COR-L47 (cell line): ENCODE measurements at places on chromosomes 4 and X.

DNA sequence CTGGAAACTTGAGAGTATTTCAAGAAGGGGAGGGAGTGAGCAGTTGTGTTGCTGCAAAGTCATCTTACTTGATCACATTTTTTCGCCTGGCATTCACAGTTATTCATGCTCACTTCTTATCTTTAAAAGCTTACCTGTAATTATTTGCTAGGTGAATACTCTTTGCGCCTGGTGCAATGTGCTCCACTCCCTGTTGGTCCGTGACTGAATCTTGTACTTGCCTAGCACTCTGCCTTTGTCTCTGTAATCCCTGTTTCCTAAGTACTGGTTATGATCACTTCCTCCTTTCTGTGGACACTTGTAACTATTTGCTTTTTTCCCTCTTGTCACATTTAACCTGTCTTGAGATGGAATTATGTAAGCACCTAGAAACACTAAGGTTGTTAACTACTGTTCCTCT is 5.8 kb downstream of the BMP2K start:
- DNase-seq = no peak

GRCh38 chr4:89674876-89675459 is 162.0 kb downstream of the SNCA start:
- DNase-seq = no peak

DNA sequence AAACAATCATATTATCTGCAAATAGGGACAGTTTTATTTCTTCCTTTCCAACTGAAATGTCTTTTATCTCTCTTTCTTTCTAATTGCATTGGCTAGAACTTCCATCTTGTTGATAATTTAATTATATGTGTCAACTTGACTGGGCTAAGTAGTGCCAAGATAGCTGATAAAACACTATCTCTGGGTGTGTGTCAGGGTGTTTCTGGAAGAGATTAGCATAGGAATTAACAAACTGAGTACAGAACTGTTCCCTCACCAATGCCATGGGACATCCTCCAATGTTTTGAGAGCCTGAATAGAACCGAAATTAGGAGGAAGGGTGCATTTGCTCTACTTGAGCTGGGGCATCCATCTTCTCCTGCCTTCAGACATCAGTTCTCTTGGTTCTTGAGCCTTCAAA is 1027.2 kb downstream of the FAT4 start:
- DNase-seq = no peak

GRCh38 chrX:10015355-10015722 is 48.2 kb downstream of the CLDN34 start:
- no peak for DNase-seq

- DNase-seq = peak; percentile 60
Observed at GRCh38 chr4:74133786-74134499, 24.0 kb upstream of the MTHFD2L start.

- no peak for DNase-seq
Observed at GRCh38 chrX:113059714-113060113, 219.1 kb upstream of the AMOT start.

DNA sequence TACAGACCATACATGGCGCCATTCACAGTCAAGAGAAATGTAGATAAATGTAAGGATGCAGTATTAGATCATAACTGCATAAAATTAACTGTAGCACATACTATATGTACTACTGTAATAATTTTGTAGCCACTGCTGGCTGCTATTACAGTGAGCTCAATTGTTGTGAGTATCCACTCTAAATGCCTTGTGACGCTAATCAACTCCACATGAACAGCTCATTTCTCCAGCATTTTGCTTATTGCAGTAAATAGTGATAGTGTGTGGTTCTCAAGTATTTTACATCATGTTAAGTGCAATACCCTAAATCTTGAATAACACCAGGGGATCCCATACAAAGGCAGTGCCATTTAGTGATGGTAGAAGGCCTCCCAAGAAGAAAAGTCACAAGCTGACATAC is 21.2 kb downstream of the FGFBP1 start:
- no peak for DNase-seq

DNA sequence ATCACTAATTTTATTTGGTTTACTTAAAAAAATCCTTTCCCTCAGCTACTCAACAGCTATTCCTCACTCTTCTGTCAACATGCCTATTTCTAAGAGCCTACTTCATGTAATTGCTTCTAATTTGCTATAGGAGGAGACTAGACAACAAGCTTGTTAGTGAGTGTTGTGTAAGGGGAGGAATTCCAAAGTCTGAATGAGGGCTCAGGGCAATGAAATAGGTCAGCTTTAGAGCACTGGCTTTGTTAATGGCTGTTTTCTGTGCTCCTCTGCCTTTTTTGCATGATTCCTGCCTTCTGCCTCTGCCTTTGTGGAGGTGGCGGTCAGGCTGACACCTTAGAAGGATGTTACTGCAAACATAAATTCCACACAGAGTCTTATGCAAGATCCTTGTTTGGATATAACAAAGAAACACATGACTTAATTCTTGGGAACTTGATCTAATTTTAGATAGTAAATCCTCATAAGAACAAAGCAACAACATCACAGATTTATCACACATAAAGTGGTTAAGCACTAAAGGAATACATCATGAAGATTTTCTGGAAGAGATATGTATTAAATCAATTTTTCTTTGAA is 15.0 kb upstream of the PAGE1 start:
- DNase-seq = no peak

DNA sequence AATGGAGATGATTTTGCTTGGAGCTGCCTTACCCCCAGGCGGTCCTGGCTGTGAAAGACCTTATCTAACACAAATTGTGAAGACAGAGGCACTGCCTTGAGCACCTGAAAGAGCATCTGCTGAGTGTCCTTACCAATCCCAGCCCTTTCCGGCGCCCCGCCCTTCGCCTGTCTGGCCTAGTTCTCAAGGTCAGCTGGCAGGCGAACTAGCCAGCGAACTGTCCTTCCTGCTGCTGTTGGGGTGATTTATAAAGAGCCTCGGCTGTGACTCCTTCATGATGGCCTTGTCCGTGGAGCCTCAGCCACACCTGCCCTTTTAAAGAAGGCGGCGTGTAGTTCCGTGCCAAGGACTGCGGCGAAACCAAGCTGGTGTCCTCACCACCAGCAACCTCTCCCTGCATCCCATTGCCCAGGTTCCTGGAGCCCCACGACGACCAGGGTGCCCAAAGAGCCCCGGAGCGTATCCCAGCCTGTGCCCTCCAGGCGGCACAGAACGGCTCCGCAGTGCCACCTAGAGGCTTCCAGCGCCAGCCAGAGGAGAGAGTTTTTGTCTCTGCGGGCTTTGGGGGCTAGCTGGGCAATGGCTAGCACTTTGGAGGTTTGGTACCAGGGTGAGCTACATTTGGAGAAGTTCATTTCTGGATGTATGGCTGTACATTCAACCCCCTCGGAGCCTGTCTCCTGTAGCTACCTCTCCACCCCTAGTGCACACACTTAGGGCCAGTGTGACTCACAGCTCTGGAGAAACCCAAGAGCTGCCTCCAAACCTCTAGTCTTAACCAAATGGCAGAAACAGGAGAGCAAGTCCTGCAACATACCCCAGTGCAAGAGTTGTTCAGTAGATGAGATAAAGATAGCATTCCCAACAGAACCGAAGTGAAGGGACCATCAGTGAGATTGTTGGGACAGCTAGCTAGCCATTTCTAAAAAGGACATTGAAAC is 36.8 kb upstream of the VMA21 start:
- no peak for DNase-seq

GRCh38 chr4:44988011-44988410 is 261.7 kb upstream of the GNPDA2 start:
- no peak for DNase-seq

DNA sequence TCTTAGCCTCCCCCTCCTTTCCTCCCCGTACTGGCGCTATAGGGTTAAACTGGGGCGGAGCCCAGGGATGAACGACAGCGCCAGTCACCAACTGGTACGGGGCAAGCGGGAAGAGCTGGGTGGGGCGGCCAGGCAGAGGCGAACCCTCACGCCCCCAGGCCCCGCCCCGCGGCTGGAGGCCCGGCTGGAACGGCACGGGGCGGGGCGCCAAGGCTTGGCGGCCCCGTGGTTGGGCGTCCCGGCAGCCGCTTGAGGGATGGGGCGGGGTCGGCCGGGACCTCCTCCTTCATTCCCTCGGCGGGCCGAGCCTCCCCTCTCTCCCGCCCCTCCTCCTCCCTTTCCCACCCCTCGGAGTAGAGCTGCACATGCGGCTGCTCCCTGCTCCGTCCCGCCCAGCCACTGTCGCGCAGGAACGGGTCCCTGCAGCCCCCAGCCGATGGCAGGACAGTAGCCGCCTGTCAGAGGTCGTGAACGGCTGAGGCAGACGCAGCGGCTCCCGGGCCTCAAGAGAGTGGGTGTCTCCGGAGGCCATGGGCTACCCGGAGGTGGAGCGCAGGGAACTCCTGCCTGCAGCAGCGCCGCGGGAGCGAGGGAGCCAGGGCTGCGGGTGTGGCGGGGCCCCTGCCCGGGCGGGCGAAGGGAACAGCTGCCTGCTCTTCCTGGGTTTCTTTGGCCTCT is at the start of gene EDA:
TSS of gene EDA (plus strand) at position 335 of the 678 bp plus-strand sequence.
- peak; percentile 20 for DNase-seq

- no peak for DNase-seq
Observed at GRCh38 chr4:109155682-109156283, 146.7 kb downstream of the COL25A1 start.

DNA sequence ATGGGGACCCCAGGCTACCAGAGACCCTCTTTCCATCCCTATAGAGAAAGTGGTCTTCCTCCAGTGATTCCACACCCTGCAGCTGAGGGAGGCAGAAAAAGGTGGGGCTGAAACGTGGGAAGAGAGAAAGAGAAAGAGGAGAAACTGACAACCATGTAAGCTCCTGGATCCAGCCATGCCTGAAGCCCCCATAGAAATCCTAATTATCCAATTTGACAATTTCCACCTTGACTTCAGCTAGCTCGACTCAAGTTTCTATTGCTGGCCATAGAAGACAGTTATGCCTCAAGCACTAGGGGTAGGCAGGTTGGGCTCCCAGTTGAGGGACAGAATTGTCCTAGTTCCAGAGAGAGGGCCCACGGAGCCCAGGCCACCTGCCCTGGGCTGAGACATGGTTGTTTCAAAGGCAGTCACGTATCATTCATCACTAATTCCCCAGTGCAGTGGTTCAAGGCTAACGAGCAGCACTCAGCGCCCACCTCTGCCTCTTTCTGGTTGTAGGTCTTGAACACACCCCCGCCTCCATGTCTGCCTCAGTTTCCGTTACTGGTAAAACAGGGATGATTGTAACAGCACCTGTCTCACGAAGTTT is 39.8 kb upstream of the ASMTL start:
- no peak for DNase-seq

GRCh38 chrX:78029663-78030062 is 60.2 kb upstream of the PGAM4 start:
- no peak for DNase-seq

- no peak for DNase-seq
Observed at GRCh38 chrX:118974088-118974907, at the start of gene LONRF3. LONRF3 (plus strand) TSS chrX:118974618; CDS start chrX:118974781, 163 bp downstream.

DNA sequence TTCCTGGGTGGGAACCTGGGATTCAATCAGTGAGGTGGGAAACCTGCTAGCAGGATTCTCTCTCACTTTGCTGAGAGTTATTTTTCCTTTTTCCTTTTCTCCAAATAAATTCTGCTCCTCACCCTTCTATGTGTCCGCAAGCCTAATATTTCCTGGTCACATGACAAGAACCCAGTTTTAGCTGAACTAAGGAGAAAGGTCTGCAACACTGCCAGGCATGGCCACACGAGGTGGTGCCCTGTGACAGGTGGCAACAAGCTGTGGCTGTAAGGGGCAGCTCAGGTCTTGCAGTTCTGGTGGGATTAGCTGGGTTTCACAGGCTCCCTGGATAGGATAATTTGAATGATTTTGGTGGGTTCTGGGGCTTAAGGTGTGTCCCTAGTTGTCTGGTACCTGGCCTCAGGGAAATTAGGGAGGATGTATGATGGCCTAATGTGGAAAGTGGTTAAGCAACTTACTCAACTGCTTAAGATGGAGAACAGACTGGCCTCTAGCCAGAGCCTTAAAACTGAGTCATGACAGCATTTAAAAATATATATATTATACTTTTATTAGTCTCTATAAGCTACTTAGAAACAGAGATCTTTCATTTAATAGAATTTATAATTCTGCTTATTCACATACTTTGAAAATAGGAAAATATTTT is 215.0 kb downstream of the IL15 start:
- DNase-seq = no peak

DNA sequence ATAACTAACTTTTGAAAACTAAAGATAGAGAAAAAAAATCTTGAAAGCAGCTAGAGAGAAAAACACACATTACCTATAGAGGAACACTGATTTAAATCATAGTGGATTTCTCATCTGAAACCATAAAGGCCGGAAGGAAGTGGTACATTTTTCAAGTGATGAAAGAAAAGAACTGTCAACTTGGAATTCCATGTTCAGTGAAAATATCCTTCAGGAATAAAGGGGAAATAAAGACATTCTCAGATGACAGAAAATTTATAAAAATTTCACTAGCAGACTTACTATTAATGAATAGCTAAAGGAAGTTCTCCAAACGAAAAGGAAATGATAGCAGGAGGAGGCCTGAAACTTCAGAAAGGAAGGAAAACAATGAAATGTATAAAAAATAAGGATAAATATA is 7.6 kb upstream of the JADE3 start:
- no peak for DNase-seq

DNA sequence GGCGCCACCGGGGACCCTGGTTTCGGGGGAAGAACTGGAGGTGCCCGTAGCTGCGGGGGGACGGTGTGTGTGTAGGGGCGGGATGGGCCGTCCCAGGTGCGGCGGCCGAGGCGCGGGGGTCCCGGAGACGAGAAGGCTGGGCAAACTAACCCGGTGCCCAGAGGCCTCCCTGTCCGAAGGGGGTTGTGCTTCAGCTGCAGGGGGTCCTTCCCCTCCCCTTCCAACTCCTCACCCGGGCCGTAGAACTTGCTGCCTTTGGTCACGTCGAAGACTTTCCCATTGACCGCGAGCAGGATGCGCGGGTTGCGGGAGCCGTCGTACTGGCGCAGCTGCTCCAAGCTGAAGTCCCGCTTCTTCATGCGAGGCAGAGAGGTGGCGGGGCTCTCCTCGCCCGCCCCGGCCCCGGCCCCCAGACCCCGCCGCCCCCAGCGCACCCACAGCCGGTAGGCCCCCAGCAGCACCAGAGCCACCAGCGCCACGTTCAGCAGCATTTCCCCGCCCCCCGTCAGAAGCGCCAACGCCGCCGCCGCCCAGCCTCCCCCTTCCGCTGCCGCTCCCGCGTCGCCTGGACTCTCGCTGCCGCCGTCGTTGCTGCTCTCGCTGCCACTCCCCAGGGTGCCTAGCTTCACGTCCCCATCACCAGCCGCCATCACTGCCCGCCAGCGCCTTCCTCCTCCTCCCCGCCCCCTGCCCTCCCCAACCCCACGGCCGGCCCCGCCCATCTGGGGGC is at the start of gene PGRMC2:
TSS of gene PGRMC2 (minus strand) at position 673 of the 730 bp plus-strand sequence. CDS start at position 650, 23 bp downstream.
- peak; percentile 65 for DNase-seq

GRCh38 chr4:111234939-111235338 is 612.1 kb upstream of the PITX2 start:
- no peak for DNase-seq

DNA sequence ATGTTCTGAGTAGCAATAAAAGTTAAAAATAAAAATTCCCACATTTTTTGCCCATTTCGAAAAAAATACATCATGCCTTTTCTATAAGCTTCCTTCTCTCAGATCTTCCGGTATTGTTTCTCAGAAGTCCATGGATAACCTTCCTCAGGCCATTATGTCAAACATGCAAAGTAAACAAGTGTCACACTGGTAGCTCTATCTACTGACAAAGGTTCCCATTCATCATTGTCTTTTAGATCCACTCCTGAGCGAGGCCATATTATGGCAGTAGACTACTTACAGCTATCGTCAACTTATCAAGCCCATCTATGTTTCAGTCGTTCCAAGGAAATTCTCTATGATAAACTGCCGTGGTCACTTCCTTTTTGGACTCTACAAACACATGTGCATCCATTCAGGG is 1068.2 kb downstream of the GLUD2 start:
- DNase-seq = no peak
